ENCODE measurements at places on chromosomes 5 and 9.

GRCh38 chr5:177545487-177546257 lies 8.7 kb downstream of the FAM193B start:
- DNase-seq = no peak

GRCh38 chr5:65742565-65743231 lies 20.7 kb downstream of the NLN start:
- no peak for DNase-seq

- no peak for DNase-seq
Observed at GRCh38 chr9:13427587-13427986, 148.1 kb upstream of the MPDZ start.

DNA sequence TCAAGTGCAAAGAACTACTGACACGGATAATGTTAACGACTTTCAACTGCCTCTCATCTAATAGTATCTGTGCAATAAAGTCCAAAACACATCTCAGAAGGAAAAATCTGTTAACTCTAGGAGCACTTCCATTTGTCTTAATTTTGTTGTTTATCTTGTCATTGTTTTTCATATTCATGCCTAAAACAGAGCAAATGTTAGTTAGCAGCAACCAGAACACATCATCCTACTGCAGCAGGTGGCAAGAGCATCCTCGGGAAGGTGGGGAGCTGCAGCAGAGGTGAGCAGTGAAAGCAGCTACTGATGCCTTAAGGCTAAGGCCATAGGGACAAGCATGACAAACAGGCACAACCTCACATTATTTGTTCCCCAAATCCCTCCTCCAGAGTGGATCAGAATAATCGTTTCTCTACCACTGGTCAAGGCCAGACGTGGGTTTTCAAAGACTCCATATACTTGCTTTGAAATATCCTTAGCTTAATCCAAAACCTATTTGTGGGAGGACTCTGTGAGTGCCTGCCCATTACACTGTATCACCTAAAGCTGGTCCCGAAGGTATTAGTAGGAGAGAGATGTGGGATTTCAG lies 1.0 kb downstream of the HMGCS1 start:
- no peak for DNase-seq

DNA sequence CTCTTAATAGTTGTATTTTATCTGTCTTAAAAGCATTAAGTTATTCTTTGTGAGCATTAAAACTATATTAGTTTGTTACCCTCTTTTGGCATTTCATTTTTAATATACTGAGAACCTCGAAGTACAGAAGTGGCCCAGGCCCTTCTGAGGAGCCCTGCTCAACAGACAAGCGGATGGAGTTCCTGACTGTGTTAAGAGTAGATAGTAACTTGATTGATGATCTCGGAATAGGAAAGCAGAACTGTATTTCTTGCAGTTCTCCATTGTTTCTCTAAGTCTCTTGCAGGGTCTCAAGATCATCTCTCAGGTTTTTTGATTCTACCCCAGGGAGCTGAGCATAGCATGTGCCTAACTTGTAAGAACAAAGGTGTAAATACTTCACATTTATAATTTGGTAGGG lies 139.6 kb downstream of the SMARCA2 start:
- no peak for DNase-seq

DNA sequence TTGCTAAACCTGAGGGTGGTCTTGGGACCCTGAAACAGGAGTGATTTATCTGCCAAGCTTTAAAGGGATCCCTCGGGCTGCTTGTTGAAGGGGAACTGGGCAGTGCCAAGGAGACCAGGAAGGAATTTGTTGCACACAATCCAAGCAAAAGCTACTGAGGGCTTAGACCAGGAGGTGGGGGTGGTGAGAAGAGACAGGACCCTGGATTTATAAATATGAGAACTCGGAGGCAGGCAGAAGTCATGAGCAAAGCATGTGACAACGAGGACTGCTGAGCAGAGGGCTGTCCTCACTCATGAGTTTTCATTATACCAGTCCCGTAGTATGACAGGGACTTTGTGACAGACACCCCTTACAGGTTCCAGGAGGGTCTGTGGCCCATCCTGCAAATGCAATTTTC lies 237.3 kb downstream of the DRD1 start:
- DNase-seq = no peak

DNA sequence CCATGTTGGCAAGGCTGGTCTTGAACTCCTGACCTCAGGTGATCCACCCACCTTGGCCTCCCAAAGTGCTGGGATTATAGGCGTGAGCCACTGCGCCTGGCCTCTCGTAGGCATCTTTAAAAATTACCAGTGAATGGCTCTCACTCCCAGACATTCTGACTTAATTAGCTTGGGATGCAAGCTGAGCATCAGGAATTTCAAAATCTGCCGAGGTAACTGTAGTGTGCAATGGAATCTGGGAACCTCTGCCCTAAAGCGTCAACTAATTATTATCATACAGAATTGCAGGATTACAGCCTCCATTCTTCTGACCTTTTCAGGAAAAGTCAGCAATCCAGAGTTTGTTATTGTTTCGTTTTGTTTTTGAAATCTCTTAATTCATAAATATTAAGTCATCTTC lies 213.4 kb upstream of the DMAC1 start:
- no peak for DNase-seq

DNA sequence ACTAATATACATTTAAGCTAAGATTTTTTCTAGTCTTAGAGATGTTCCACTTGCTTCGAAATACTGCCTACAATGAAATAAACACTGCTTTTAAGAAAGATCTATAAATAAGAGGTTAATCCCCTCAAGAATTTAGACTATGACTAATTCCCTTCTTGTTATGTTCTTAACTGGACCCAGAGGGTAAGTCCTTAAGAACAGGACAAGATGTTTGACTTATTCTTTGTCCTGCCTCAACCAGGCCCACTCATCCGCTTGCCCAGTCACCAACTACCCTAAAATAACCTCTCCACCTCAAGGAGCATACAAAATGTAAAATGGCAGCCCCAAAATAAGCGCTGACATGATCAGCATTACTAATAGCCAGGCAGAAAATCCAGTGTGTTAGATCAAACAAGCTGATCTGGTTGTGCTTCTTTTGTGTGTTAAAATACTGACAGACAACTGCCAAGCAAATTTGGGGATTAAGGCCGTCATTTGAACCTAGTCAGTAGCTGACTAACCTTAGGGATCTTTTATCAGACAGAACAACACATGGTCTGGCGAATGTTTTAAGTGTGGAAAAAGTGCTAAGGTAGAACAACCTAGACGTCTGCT lies 93.7 kb upstream of the SMC5 start:
- DNase-seq = no peak

- DNase-seq = no peak
Observed at GRCh38 chr5:143801252-143801939, 10.6 kb upstream of the HMHB1 start.

DNA sequence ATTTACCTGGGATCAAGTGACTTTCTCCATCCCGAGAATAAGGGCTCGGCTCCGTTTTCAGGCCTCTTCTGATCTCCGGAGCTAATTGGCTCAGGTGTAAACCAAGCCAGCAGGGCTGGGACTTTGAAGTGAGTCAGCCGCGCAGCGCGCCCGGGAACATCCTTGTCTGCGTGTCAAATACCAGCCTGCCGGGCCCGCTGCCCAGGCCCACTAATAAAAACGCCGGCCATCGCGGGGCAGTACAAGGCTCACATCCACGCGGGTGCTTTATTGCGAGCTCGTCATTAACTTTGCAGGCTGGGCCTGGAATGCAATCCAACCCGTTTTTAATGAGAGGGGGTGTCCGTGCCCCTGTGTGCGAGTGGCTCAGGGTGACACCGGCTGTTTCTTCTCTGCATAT lies 416.8 kb downstream of the IRX2 start:
- DNase-seq = no peak

GRCh38 chr5:73955271-73955846 lies 329.4 kb downstream of the ARHGEF28 start:
- DNase-seq = no peak

DNA sequence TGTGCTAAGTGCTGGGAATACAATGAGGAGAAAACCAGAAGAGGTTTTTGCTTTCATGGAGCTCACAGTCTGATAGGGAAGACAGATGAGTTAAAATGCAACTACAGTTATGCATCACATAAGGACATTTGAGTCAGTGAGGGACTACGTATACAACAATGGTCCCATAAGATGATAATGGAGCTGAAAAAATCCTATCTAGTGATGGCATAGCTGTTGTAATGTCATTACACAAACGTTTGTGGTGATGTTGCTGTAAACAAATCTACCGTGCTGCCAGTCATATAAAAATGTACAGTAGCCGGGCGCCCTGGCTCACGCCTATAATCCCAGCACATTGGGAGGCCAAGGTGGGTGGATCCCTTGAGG lies 110.1 kb upstream of the RAD23B start:
- DNase-seq = no peak

DNA sequence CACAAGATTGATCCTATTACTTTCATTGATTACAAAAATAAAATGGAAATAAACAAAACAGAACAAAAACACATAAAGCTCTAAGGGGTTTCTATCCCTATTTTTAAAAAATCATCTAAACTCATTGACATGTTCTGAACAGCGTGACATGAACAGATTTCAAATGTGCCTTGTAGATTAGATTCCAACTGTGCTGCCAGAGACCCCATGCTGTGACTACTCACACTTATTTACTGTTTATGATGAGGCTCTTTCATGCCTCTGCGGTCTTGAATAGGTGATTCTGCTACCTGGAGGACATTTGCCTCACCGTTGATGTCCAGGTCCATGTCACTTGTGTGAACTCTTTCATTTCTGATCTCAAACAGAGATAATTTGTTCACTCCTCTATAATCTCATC lies 990.2 kb downstream of the CDH12 start:
- DNase-seq = no peak

DNA sequence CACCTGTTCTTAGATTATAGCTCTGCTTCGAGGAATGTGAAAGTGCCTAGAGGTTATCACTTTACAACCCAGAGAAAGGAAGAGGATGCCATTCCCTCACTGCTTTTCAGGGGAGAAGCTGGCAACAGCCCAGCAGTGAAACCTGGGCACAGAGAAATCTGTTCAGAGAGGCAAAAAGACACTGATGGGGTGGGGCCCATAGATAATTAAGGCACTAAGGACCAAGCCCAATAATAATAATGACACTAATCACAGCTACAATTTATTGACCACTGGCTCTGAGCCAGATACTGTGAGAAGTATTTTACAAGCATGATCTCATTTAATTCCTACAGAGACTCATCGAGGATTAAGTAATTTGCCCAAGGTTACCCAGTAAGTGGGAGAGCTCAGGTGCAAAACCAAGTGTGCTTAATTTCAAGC lies 168.3 kb downstream of the PIK3R1 start:
- DNase-seq = no peak

DNA sequence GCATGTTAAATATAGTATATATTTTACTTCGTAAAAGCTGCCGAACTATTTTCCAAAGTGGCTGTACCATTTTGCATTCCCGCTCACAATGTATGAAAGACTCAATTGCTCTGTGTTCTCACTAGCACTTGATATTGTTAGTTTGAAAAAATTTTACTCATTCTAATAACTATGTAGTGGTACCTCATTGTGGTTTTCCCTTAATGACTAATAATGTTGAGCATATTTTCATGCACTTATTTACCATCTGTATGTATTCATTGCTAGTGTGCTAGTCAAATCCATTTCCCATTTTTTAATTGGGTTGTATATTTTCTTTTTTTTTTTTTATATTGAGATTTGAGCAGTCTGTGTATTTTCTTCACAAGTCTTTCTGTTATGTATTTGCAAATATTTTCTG lies 58.4 kb downstream of the RANBP17 start:
- no peak for DNase-seq

- no peak for DNase-seq
Observed at GRCh38 chr5:25029004-25029403, 384.2 kb upstream of the CDH10 start.

DNA sequence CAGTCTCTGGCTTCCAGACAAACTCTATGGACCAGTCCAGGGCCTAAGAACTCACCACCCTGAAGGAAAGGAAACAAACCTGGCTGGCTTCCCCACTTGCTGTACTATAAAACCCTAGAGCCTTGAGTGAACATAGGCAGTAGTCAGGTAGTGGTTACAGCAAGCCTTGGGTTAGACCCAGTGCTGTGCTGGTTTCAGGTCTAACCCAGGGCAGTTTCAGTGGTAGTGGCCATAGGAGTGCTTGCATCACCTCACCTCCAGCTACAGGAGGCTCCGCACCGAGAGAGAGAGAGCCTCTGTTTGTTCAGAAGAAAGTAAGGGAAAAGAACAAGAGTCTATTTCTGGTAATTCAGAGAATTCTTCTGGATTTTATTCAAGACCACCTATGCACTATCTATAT lies 714.1 kb upstream of the CDH10 start:
- no peak for DNase-seq

DNA sequence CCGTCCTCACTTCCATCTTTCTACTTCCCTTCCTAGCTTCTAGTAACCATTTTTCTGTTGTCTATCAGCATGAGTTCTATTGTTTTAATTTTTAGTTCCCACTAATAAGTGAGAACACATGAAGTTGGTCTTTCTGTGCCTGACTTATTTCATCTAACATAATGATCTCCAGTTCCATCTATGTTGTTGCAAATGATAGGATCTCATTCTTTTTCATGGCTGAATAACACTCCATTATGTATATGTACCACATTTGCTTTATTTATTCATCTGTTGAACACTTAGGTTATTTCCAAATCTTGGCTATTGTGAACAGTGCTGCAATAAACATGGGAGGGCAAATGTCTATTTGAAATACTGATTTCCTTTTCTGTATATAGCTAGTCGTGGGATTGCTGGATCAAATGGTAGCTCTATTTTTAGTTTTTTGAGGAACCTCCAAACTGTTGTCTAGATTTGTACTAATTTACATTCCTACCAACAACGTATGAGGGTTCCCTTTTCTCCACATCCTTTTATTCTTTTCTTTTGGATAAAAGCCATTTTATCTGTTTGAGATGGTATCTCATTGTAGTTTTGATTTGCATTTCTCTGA lies 50.3 kb downstream of the NSD1 start:
- DNase-seq = no peak

- DNase-seq = peak; percentile 54
Observed at GRCh38 chr9:117487555-117488175, 72.8 kb upstream of the ASTN2 start.

DNA sequence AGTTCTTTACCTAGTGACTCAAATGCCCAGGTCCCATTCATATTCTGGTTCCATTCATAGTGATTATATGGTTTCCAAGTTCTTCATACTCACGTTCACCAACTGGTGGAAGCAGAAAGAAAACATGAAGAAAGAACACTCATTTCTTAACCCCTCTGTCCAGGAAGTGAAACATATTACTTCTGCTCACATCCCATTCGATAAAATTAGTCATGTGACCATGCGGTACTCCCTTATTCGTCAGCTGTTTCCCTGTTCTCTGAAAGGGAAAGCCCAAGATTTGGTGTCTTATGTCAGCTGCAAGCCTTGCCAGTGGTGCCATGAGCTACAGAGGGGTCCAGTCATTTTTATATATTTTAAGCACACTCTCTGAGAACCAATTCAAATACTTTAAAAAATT lies 387.0 kb upstream of the DMAC1 start:
- DNase-seq = no peak

GRCh38 chr5:87233143-87233542 lies 34.5 kb upstream of the RASA1 start:
- no peak for DNase-seq

All from activated naive CD8-positive, alpha-beta T cell treated with anti-CD3 and anti-CD28 coated beads, Interleukin-2, amount 50 U/mL, for 24 hours (primary cell).